ENCODE measurements at places on chromosomes 3 and 15.

GRCh38 chr3:161067335-161067734 lies 37.8 kb downstream of the B3GALNT1 start:
- DNase-seq = no peak

- no peak for DNase-seq
Measured at GRCh38 chr15:40869686-40870085, 4.3 kb downstream of the RHOV start.

DNA sequence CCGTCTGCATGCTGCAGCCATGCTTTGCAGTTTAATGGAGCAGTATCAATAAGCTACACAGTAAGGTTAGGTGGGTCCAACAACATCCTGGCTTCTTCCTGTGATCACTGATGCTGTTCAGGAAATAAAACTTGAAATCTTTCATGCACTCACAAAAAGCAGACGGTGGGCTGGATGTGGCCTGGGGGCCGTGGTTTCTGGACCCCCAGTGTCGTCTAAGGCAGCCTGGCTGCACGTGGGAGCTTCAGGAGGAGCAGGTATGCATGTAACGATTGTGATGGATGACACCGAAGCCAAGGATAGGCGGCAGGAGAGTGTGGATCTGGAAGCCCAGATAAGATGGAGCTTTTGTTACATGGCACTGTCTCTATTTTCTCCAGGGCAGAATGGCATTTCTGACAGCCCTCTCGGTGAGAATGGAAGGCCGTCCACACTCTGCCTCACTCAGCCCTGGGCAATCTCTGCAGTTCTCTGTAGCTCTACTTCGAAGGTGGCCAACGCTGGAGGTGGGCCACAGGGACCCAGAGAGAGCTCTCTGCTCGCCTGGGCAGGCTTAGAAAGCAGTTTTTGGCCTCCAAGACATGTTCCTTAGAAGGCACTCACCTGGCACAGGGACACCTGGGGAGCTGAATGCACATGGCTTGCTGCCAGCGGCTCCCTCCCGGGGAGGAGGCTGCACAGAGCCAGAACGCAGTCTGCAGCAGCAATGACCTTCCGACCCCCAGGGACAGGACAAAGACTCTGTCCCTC lies 46.4 kb upstream of the IQSEC1 start:
- no peak for DNase-seq

DNA sequence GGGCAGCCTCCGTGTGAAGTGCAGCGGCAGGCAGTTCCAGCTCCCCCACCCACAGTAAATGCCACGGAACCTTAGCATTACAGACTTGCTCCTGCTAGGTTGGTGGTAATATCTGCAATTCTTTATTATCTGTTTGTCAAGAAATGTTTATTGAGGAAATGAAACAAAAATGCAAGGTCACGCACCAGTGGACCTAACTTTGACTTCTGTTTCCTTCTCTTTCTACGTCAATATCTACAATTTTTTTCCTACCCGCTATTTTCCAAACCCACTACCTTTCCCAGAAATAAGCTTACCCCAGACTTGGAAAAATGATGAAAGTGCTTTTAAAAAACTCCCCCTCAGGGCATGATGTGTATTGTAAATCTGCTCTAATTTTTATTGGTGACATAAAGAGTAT lies 18.9 kb downstream of the ILDR1 start:
- no peak for DNase-seq

DNA sequence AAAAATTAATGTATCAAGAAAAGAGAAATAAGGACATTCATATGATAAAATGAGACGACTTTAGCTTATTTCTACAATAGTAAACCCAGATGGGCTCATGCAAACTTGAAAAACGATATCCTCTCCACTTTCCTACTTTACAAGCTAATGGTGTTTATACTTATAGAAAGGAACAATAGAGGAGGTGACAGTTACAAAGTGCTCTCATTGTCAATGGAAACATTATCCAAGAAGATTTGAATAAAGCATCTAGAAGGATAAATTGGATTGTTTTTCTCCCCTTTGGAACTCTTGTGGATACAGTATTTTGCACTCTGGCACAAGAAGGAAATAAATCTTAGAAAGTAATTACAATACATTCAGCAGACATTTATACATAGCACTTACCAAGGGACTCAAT lies 20.2 kb upstream of the CCDC66 start:
- no peak for DNase-seq
